ENCODE measurements at places on chromosomes 3 and 15. TPM values are rescaled to one million over a fixed set of nuclear protein-coding genes. Genes with fewer than 3 reads are reported as not detected.

DNA sequence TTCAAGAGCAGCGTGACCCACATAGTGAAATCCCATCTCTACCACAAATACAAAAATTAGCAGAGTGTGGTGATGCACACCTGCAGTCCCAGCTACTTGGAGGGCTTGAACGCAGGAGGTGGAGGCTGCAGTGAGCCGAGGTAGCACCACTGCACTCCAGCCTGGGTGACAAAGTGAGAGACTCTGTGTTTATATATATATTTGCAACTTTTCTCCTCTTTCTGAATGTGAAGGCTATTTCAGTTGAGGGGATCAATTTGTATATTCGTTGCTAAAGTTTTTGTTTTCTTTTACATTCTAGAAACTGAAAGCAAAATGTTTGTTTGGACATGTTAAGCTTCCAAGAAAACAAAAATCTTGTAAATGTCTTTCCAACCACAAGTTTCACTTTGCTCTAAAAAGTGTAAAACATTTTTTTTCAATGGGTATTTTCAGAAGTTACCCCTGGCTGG lies 29.8 kb upstream of the FAM98B start:
- no peak for DNase-seq

LCTL gene
- 0.56 TPM for polyA plus RNA-seq

DNA sequence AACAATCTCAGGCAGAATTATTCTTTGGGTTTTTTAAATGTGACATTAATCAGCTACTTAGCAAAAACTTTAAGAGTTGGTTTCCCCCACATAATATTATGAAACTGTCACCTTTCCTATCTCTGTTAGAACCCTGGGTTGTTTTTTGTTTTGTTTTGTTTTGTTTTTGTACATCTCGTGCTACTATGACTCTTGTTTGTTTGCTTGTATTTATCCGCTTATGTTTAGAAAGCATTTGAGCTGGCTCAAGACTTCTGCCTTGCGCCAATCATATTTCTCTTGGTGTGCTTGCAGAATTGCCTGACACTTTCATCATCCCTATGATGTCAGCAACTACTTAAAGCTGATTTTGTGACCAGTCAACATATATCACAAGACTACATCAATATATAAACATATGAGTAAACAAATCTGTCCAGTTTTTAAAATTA lies 116.9 kb downstream of the DCLK3 start:
- DNase-seq: no peak

DNA sequence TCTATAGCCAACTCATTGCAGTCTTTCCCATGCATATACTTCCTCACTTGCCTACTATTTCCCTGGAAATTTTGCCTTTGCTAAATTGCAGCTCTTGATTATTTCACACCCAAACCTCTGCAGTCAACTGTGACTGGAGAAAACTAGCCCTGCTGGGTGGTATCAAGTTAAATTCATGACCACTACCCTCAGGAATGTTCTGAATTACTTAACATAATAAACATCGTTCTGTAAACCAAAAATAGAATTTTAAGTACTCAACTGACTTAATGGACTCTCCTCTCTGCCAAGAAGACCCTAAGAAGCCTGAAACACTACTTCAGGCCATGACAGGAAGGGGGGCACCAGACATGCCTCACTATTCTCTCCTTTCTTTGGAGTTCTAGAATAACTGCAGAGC lies 1278.0 kb upstream of the GBE1 start:
- DNase-seq: no peak

- DNase-seq: no peak
These were observed 87.5 kb upstream of the GOLGA6B start for GRCh38 chr15:72566973-72567372.

GRCh38 chr3:55824406-55824805 lies 337.3 kb upstream of the WNT5A start:
- no peak for DNase-seq

- DNase-seq: no peak
These were observed 12.3 kb upstream of the DENND4A start for GRCh38 chr15:65804252-65804931.

GRCh38 chr3:107404727-107405469 lies 27.7 kb downstream of the CCDC54 start:
- no peak for DNase-seq

GOLGA6D gene
- 0.47 TPM for polyA plus RNA-seq

DNA sequence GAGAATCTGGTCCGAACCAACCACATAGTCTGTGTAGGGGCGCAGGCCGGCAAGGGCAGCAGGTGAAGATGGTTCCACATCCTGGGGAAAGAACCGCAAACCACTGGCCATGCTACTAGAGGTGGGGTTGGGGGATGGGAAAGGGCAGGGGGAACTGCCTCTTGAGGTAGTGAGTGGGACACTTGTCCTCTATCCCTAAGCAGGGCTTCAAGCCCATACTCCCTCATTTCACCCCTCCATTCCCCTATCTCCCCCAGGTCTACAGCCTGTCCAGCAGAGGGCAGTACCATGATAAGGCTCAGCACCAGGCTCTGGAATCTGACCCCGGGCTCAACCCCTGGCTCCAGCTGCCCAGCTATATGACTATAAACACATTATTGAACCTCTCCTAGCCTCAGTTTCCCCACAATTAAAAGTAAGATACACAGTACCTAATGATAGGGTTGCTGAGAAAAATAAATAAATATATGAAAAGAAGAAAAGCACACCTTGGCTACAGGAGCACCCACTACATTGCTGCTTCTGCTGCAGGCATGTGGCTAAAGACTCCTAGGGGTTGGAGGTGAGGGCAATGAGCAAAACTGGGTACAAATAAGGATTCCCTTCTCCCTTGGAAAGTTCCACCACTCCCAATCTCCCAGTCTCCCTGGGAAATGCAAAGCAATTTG lies 6.3 kb downstream of the GORASP1 start:
- no peak for DNase-seq

DNA sequence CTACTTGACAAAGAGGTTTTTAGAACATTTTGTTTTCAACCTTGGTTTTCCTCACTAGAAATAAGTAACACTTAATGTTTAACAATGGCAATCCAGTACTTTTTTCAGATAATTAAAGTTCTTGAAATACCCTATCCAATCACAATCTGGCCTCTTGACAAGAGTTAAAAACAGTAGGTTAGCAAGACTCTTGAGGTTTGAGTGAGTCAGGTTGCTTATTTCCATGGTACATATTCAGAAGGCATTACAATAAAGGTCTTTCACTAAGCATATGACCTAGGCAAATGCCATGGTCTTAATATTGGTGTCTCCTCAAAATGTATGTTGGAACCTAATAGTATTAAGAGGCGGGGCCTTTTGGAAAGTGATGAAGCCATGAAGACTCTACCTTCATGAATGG lies 5.6 kb downstream of the SUCNR1 start:
- no peak for DNase-seq

GOLGA8R gene
- polyA plus RNA-seq: 12.0 TPM

GRCh38 chr3:111608383-111608782 lies 13.2 kb upstream of the ZBED2 start:
- no peak for DNase-seq

ZPLD1 gene
- not detected for polyA plus RNA-seq

DNA sequence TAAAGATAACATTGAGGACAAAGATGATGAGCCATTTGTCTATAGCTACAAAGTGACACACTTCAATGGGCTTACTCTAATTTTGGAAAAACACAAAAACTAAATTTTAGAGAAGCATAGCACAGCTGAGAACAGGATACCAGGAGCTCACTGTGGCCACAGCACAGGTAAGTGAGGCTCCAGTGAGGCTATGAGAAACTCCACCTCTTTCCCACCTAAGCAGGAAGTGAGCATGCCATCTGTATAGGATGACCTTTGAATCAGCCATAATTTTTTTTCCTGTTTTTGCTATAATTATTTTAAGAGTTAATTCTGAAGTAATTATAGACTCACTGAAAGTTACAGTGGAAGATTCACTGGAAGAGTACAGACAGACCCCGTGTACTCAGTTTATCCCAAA lies 82.1 kb upstream of the DCLK3 start:
- no peak for DNase-seq

GRCh38 chr15:38283010-38283409 lies 30.4 kb downstream of the SPRED1 start:
- no peak for DNase-seq

GRAMD2A gene
- 9.3 TPM for polyA plus RNA-seq

DNA sequence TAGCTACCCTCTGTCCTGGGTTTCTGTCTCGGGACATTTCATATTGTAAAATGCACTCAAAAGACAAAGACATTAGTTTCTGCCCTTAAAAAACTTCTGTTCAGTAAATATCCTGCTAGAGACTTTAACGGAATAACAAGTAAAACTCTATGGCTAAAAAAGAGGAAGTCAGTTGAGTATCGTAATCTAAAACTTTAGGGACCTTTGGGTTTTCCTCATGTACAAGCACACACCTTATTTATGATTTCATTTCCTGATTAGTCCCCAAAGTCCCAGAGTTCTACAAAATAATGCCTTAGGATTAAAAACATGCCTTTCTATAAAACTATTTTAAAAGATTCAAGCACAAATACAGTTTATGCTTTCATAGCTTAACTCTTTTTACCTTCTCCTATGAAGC lies 585.9 kb downstream of the UNC13C start:
- no peak for DNase-seq

TF gene
- polyA plus RNA-seq: 11.2 TPM

DNA sequence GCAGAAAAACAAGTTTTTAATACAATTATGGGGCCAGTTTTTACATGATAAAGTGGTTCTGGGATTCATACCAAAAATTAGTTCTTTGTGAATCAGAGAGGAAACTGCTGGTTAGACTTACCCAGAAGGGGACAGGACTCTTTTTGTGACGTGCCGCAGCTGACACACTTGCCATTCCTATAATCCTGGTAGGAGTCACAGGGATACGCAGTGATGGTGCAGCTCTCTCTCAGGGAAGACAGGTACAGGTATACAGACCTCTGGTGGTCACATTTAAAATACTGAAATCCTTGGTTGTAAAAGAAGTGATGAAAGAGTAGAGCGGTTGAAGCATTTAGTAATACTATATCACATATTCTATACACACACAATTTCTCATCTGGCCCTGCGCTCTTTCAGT lies 20.2 kb upstream of the TMEM41A start:
- DNase-seq: no peak

DNA sequence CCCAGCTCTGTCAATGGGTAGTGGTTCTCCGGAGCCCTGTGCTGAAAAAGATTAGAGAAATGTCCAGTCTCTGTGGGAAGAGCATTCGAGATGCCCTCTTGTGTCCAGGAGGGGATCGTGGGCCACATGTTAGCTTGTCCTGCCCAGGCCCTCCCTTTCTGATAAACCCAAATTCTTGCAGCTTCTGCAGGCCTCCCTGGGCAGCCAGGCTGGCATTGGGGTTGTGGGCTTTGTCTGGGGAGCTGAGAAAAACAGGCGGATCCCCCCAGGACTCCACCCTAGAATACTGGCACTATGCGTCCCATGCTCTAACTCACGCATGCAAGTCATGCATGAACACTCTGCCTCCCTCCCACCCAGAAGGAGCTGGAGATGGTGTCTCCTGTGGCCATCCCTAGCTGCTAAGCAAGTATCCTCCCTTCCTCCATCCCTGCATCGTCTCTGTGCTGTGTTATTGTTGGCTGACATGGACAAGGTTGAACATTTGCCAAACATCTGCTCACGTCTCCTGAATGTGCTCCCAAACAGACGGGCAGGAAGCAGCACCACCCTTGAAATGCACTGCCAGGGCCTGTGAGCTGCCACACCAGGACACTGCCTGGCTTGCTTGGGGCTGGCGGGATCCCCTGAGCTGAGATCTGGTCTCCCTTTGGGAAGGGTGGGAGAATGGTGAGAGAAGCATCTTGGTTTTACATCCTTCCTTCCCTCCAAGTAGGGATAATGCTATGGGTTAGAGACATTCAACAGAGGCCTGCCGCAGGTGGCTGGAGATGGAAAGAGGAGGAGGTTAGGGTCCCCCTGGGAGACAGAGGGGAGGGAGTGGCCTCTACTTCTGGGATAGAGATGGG lies 26.5 kb downstream of the CFAP161 start:
- no peak for DNase-seq

SENP5 gene
- polyA plus RNA-seq: 31.9 TPM

GRCh38 chr3:27317096-27317495 lies 52.1 kb downstream of the NEK10 start:
- DNase-seq: no peak

RARB gene
- 34.7 TPM for polyA plus RNA-seq

DNA sequence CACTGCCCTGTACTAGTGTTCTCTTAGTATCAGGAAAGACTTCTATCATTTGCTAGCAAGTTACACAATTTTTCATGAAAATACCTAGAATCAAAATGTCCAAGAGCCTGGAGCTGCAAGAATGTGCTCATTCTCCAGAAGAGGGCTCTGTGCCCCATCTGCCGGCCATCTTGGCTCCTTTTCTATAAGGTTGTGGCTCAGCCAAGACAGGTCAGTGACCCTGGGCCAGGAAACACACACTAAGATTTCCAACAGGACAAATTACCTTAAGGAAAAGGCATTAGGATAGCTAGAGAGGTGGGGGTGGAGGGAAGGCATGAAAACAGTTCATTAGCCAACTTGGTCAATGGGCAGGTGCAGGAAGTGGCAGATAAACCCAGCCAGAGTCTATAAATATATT lies 20.7 kb downstream of the TIMP4 start:
- peak; percentile 6 for DNase-seq

GRCh38 chr15:100635406-100636071 lies 33.1 kb downstream of the ASB7 start:
- DNase-seq: no peak

ZNF80 gene
- 0.10 TPM for polyA plus RNA-seq

- peak; percentile 56 for DNase-seq
These were observed 17.9 kb downstream of the ARHGEF3 start for GRCh38 chr3:56783644-56784447.

DNA sequence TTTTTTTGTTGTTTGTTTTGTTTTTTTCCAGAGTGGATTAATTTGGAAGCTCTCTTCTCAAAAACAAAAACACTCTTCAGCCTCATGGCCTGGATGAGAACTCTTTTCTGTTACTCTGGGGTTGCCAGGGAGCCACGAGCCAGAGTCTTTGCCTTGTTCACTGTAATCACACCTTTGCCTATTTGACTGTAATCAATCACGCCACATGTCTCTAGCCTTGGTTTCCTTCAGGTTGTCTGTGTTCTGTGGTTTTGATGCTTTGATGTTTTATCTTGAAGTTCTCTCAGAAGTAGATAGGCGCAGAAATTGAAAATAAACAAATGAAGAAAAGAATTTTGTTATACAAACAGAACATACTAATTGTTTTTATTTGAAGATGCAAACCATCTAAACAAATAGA lies 62.3 kb upstream of the IGF1R start:
- DNase-seq: no peak

GRCh38 chr3:23258110-23258509 lies 55.0 kb downstream of the UBE2E2 start:
- DNase-seq: no peak

- no peak for DNase-seq
These were observed 70.2 kb upstream of the GADL1 start for GRCh38 chr3:30964612-30965011.

DNA sequence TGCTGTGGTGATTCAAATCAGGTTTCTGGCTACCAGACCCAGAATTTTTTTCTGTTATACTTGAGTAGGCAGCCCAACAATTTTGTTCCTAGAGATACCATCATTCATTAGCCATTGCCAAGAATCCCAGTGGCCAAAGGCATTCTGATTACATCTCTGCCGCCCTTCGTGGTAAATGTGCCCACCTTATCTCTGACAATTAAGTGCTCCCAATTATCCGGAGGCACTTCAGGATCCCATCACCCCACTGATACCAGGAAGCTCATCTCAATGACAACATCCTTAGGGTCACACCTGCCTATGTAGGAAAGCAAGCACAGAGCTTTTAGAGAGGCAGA lies 43.2 kb upstream of the RPL35A start:
- DNase-seq: no peak

CCDC191 gene
- polyA plus RNA-seq: 24.9 TPM
